ENCODE measurements at places on chromosomes 12 and 14.

DNA sequence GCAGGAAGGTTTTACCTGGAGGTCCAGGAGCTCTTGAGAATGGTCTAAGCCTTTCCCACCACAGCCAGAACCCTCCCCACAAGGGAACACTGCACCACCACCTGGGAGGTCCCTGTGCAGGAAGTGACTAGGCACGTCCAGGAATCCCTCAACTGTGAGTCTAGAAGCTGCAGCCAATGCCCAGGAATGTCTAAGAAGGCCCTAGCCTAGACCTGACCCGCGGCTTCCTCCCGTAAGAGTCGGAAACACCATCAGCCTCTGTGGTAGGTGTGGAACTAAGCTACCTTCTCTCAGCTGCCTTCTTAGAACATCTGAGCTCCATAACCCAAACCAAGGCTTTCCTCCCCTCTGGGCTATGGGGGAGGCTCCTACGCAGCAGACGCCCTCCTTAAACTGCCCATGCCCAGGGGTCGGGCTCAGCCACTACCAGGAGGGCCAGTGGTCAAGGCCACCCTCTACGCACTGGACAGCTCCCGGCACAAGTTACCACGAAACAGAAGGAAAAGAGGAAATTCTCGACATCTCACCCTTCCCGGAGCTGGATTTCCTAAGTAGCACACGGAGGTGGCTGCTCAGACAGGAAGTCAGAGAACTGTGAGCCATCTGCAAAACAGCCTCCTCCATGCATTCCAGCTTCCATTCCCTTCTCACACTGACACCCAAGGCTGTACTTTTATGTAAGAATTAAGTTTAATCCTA lies 25.5 kb downstream of the ZFYVE21 start:
- no peak for DNase-seq

DNA sequence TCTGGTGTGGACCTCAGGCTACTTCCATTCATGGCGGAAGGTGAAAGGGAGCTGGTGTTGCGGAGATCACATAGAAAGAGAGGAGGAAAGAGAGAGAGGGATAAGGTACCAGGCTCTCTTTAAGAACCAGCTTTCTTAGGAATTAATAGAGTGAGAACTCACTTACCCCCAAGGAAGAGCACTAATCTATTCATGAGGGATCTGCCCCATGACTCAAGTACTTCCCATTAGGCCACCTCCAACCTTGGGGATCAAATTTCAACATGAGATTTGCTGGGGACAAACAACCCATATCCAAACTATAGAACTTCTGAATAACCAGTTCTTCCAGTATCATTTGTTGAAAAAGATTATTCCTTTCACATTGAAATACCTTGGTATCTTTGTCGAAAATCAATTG lies 34.0 kb upstream of the C2CD5 start:
- no peak for DNase-seq

DNA sequence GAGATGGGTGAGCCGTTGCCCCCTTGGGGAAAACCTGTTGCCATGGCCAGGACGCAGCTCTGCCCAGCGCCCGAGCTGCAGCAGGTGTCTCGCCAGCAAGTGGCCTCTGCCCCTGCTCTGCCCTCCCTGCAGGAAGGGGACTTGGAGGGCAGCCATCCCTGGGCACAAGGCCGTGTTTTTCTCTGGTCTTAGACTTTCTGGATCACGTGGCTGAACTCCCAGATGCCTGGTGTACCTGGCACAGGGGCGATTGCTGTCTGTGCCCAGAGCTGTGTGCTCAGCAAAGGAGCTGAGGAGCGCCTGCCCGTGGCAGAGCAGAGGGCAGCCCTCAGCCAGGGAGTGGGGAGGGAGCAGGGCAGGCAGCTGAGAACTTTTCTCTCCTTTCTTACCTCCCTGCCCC lies 38.0 kb downstream of the TMEM63C start:
- DNase-seq, result no peak

GRCh38 chr12:54298904-54299303 lies 1.9 kb downstream of the NFE2 start:
- no peak for DNase-seq

GRCh38 chr12:120132054-120132836 lies 15.7 kb upstream of the RAB35 start:
- no peak for DNase-seq

DNA sequence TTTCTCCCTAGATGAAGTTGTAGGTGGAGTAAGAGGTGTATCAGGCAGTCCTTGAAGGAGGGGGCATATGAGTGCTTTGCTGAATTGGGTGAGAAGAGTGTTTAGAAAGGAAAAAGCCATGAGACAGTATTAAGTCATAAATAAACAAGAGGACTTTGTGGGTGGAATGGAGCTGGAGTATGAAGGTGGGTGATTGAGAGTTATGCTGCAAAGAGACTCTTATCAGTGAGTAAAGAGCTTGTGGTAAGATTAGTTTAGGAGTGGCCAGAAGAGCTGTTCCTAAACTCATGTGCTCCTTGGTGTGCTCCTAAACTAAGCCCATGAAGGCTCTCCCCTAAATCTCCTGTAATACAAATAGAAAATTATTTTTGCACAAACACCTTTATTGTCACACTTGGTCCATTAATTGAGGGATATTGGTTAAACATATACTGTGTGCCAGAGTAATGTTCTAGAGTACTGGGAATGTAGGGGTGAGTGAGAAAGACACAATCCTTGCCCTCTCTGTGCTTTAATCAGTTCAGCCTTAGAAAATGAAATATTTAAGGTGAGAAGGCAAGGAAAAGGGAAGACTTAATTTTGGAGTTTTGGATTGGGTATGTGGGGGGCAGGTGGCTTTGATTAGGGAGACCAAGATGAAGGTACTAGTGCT lies 9.8 kb downstream of the CHPT1 start:
- DNase-seq, result no peak

DNA sequence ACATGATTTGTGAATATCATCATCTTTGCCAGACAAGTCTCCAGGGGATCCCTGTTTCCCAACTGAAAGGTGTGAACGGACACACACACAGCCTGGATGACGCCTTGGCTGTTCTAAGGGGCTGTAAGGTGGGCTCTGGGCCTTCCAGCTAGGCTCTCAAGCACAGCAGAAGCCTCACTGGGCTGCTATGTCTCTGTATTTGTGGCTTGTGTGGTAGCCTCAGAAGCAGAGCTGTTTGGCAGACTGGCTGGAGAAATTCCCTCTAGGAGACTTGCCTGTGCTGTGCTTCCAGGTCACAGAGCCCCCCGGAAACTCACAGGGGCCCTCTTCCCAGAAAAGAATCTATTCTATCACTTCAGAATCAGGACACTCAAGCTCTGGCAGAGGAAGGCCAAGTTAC lies 21.4 kb downstream of the OTUB2 start:
- DNase-seq, result no peak

- no peak for DNase-seq
Observed at GRCh38 chr12:76018111-76018510, 13.5 kb downstream of the PHLDA1 start.

DNA sequence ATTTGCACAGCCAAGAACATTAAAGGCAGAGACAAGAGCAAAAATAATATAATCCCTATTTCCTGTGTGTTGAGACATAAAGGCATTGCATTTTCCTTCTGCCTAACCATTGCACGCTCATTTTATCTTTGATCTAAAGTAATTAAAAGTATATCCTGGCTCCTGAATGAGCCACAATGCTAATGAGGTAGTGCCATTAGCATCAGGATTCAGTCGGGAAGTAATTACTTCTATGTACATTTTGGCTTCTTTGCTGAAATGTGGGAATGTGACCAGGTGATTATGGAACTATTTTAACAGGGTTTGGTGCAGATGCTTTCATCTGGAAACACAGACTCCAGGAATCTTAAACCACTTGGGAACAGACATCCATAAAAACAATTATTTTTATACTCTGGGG lies 77.4 kb downstream of the TMTC1 start:
- no peak for DNase-seq

- DNase-seq, result no peak
Observed at GRCh38 chr14:92282669-92283068, 40.3 kb upstream of the SLC24A4 start.

DNA sequence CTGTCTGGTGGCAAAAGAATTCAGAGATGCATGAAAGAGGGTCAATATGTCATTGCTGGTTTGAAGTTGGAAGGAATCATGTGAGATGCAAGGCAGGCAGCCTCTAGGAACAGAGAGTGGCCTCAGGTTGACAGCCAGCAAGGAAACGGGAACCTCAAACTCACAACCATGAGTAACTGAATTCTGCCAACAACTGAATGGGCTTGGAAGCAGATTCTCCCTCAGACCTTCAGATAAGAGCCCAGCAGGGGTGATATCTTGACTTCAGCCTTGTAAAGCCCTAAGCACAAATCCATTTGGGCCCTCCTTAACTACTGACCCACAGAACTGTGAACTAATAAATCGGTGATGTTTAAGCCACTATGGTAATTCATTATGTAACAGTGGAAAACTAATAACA lies 35.8 kb downstream of the USP15 start:
- no peak for DNase-seq

DNA sequence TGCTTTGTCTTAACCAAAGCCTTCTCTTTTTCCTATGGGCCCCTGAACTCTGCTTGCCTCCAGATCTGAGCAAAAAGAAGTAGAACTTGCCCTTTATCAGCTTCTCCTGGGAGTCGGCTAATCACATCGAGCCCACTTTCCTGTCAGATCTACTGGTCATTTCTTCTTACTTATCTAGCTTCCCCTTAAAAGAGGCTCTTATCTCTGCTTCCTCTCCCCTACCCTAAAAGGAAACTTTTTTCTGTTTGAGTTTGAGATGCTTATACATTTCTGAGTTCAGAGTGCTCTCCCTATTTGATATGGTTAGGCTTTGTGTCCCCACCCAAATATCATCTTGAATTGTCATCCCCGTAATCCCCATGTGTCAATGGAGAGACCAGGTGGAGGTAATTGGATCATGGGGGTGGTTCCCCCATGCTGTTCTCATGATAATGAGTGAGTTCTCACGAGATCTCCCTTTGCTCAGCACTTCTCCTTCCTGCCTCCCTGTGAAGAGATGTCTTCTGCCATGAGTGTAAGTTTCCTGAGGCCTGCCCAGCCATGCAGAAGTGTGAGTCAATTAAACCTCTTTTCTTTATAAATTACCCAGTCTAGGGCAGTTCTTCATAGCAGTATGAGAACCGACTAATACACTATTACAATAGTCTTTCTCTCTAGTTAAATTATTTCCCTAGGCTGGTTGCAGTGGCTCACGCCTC lies 114.7 kb upstream of the AMN1 start:
- DNase-seq, result no peak

DNA sequence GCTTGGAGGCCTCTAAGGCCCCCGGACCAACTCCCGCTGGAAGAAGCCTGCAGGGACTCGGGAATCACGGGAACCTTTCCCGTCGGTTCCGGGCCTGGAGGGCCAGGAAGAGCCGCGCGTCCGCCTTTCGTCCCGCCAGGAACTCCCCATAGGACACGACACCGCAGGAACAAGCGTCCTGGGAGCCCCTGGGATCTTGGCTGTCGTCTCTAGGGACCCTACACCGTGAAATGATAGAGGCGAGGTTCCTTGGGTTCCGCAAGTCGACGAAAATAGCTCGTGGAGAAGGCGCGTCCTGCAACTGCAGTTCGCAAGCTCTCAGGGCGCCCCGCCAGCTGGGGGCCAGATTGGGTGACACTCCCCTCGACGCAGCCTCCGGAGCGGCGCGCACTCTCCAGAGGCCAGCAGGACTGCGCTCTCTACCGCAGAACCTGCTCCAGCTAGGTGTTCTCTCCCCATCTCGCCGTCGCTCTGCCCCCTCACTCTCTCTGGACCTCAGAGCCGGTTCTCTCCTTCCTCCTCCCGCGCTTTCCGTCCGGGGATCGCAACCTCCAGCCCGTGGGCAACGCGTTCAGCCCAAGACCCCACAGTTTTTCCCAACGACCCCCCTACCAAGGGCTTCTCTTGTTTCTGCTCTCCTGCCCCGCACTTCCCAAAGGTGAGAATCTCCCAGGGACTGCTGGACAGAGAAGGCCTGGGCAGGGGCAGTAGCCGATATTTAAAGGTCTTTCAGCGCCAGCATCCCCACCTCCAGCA lies 776 bp downstream of the BMP4 start:
- DNase-seq, result no peak

GRCh38 chr12:101935890-101936746 lies 58.7 kb downstream of the DRAM1 start:
- DNase-seq, result peak; percentile 94

DNA sequence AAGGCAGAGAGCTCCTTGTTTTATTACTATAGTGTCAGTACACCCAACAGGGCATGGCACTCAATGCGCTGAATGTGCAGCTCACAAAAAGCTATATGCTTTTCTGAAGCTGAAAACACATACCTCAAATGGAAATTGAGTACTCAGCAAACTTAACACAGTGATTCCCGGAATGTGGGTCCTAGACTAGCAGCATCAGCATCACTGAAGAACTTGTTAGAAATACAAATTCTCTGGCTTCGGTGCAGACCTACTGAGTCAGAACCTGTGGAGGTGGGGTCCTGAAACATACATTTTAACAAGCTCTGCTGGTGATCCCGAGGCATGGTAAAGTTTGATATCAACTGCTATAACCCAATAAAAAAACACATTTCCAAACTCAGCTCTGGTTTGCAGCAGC lies 14.9 kb downstream of the RERG start:
- DNase-seq, result no peak

- no peak for DNase-seq
Observed at GRCh38 chr14:100524933-100525243, 62.3 kb downstream of the BEGAIN start.

DNA sequence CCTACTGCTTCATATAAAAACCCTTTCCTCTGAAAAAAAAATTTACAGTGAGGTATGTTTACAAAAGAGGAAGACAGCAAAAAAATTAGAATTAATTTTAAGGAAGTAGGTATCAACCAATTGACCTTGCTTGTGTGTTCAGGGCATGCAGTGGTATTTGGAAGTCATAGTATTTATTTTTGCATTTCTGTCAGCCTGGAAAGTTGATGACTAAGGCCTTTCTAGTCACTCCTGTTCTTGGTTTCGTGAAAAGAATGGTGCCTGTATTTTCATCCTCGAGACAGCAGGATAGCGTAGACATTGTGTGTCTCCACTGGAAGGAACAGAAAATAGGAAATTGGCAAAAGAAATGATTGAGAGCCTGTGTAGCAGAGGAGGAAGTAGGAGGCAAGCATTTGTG lies 24.5 kb downstream of the SLC16A7 start:
- DNase-seq, result no peak

DNA sequence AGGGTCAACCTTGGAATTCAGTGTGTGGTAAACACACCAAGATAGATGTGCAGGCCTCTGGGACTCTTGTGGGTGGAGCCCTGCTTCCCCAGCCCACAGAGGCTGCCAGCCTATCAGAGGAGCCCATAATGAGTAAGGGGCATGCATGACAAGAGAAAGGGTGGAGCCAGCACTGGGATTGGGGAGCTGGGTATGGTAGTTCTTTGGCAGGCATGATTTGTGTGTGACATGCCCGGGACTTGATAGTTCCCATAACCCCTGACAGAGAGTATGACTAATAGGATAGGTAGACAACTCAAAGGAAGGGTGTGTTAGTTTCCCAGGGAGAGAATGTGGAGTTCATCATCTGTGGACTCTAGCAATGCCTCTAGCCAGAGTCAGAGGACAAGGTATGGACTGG lies 143.0 kb downstream of the EMP1 start:
- no peak for DNase-seq

GRCh38 chr12:76300297-76300665 lies 47.9 kb downstream of the BBS10 start:
- no peak for DNase-seq

GRCh38 chr12:32418903-32419519 lies 19.7 kb downstream of the FGD4 start:
- no peak for DNase-seq

Data from fibroblast of skin of left biceps (primary cell).